ENCODE measurements at places on chromosomes 5 and 9.

DNA sequence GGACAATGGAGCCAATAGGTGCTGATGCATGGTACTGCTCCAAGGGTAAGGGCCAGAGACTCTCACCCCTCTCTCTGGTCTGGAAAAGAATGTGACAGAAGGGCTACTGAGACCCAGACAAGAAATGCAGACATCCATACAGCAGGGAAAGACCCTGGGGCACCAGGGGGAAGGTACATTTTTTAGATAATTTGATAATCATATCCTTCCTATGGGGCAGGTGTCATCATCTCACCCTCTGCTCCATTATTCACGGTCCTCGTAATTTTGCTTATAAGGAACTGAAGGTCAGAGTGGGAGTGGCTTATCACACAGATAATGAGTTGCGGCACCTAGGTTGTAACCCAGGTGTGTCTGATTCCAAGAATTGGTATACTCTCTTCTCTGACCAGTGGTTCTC lies 90.0 kb downstream of the TRIM32 start:
- DNase-seq: no peak

DNA sequence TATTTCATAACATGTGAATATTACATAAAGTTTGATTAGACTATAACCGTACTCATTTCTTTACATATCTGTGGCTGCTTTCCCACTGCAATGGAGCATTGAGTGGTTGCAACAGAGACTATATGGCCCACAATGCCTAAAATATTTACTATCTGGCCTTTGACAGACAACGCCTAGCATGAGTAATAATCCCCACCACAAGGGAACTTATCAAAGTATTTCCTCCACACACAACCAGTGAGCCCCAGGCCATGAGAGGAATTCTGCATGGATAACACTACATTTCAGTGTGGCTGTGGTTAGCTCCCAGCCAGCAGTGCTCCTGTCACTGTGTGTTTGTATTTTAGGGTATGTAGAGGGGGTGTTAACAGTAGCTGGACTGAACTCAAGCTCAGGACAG lies 54.8 kb downstream of the FAM81B start:
- DNase-seq: no peak

DNA sequence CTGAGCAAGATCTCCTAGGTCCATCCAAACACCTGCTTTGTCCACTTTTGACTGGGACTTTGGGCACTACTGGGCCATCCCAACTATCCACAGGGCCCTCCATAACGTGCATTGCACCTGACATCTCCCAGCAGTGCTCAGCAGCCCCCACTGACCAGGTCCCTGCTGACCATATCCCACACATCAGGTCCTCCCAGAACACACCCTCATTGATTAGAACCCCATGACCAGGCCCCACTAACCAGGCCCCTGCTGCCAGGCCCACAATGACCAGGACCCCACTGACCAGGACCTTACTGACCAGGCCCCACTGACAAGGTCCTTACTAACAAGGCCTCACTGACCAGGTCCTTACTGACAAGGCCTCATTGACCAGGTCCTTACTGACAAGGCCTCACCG lies 93.9 kb upstream of the CTSV start:
- no peak for DNase-seq

- DNase-seq: no peak
Observed at GRCh38 chr9:88972401-88972800, 18.9 kb upstream of the S1PR3 start.

GRCh38 chr5:28254846-28255245 lies 1216.5 kb upstream of the CDH9 start:
- no peak for DNase-seq

GRCh38 chr5:177447611-177448243 lies 1.1 kb downstream of the PRR7 start:
- peak; percentile 95 for DNase-seq

DNA sequence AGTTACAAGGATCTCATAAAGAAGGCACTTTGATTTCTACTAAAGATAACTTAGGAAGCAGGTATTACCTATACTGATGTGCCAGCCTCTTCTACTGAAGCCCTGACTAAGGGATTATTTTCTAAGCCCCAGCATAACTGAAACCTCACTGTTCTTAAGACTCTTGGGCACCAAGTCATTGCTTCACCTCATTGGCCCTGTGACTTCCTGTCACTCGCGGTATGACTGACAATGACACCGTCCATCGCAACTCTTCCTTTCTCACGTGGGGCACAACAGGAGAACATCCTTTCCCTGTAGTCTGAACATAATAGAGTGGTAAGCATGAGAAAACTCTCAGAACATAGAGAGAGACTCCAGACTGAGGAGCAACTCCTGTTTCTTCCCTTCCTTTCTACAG lies 6.4 kb downstream of the OR2V2 start:
- no peak for DNase-seq

GRCh38 chr5:38736089-38736488 lies 109.7 kb upstream of the OSMR start:
- DNase-seq: no peak

DNA sequence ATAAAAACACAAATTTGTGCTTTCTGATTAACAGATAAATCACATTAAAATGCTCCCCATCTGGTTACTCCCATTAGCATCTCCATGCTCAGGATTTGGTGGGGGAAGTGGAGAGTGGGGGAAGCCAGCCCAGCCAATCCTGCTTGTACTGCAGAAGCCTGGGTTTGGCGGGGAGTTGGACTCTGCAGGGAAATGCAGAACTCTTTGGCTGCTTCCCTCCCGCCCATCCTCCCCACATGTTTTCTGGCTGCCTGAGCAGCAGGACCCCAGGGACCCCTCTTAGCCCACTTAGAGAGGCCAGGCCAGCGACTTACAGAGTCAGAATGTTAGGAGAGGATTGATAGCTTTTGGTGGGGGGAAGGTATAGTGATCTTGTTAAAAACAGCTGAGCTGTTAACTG lies 59.5 kb upstream of the FOXI1 start:
- DNase-seq: no peak

DNA sequence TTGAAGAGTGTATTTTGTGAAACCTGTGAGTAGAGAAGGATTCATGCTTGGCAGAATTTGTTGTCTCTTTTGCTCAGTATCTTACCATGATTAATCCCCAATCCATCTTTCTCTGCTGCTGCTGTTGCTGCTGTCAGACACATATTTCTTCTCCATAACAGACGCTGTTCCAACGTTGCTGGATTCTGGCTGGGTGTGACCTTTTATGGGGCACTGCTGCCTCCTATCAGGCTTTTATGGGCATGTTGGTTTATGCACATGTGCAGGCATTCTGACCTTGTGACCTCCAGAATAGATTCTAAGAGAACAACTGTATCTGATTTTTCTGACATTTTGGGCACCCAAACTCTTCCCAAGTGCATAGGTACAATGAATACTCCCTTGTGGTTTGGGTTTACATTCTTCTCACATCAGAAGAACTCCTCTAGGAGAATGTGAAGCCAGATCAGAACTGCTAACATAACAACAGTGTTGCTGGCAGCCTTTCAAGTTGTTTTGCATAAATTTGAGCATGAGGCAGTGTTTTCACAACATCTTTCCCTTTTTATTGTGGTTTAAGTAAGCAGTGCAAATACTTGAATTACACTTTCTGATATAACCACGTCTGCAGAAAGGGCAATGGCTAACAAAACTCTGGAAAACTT lies 9.2 kb upstream of the ISL1 start:
- no peak for DNase-seq

- DNase-seq: peak; percentile 72
Observed at GRCh38 chr9:33676746-33677505, 118.4 kb upstream of the PRSS3 start.

DNA sequence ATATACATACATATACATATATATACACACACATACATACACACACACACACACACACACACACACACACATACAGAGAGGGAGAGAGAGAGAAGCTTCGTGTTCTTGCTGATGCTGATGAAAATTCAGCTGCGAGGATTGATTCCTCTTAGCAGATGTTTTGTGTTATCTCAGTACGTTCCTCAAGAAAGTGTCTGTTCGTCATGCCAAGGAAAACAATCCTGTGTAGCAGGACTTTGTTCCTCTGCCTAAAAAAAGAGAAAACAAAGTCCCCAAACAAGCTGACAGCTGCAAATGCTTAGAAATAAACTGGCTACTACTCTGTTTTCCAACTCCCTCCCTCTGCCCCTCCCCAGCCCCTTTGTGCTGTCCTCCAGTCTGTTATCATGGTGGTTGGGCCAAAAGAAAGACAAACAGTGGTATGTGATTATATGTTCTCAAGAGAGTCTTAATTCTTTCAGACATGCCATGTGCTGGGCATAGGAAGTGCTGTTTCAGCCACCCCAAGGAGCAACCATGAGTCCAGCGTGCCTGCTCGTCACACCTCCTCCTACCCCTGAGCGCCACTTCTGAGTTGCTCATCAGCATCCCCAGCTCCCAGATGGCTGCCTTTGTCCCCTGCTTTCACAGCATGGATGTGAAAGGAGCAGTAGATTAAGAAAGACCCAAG lies 71.5 kb upstream of the EQTN start:
- peak; percentile 85 for DNase-seq

DNA sequence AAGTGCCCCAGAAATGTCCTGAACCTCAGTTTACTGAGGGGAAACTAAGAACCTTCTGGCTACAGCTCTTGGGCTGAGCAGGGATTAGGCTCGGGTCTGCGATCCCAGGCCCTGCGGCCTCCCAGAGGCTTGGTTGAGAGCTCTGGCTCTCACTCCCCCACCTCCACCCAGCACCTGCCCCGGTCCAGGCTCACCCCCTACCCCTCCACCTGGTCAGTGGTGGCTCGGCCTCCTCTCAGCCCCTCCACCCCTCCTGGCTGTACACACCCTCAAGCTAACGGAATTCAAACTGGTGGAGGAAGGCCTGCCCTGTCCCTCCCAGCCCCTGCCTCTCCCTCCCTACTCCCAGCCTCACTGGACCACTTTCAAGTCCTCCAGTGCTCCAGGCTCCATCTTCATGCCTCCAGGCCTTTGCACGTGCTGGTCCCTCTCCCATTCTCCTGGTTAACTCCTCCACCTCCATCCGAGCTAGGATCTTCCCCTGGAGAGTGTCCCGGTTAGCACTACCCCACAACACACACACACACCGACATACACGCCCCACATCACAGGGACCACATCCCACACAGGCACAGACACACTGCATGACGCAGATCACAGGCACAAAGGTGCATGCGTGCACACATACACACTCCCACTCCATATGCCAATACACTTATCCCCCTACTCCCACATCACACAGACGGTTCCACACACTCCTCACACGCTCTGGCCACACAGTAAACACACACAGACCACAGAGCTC lies 130.9 kb downstream of the C9orf50 start:
- no peak for DNase-seq

DNA sequence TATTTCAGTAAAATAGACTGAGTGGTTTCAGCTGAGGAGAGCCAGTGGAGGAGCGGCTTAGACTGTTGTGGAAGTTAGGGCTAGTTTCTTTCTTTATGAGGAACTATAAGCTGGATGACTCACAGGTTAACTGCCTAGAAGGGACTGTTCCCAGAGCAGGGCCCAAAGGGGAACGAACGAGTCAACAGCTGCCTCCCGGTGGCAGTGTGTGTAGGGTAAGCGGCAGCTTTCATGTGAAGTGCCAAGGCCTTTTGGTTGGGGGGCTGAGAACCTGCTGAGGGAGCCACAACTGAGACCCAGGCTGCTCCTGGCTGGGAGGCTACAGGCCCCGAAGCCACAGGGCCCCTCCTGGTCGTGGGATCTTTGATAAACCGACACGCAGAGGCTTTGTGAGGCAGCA lies 7.0 kb downstream of the SQSTM1 start:
- no peak for DNase-seq

GRCh38 chr9:92147030-92147851 lies 32.0 kb upstream of the SPTLC1 start:
- DNase-seq: no peak

- no peak for DNase-seq
Observed at GRCh38 chr9:125142560-125143376, 560 bp downstream of the SCAI start.

DNA sequence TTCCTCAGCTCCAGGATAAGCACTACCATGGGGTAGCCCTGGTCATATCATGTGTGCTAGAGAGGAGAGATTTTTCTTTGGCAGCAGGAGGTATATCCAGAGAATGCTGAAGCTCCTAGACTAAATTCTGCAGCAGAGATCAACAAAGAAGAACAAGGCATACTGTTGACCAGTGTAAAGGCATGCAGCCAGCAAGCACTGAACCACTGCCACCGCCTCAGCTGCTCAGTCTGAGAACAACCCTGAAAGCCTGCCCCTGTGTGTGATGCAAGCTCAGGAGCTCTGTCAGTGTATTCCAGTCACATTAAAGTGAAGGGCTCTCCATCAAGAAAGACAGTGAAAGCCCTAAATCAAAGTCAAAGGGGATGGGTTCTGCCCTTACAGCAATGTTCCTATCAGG lies 439.5 kb upstream of the CD180 start:
- DNase-seq: peak; percentile 86

DNA sequence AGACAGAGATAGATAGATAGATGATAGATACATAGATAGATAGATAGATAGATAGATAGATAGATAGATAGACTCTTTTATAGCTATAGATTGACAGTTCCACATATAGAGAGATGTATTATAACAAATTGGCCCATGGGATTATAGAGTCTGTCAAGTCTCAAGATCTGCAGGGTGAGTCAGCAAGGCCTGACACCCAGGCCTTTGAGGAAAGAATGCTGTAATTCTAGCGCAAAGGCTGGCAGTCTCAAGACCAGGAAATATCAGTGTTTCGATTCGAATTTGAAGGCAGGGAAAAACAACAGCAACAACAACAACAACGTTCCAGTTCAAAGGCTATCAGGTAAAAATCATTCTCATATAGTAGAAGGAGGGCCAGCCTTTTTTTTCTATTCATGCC lies 339.2 kb upstream of the CDH9 start:
- no peak for DNase-seq

DNA sequence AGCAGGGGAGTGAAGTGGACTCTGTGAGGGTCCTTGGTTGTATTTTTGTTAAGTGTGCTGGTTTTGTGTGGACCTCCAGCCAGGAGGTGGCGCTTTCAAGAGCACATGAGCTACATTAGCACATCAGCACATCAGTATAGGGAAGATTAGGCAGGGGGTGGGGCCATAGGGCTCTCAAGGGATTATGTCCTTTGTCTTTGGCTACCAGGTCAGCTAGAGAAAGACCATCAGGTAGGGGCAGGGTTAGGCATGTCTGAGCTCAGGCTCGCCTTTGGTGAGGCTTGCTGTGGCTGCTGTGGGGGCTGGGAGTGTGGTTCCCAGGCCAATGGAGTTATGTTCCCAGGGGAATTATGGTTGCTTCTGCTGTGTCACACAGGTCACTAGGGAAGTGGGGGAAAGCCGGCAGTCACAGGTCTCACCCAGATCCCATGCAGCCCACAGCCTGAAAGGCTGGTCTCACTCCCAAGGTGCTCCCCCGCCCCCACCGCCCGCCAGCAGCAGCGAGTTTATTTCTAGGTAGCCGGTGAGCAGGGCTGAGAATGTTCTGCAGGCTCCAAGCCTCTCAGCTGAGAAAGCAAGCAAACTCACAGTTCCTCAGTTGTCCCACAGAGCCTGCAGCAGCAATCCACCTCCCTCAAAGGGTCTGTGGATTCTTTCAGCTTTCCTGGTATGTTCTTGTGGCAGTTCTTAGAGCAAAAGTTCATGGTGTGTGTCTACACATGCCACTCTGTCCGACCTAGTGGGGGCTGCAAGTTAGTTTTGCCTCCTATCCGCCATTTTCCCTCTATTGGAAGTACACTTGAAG lies 13.7 kb downstream of the OR1J1 start:
- DNase-seq: no peak

Data from globus pallidus (tissue), 1 donor.